ENCODE measurements at places on chromosomes 12 and 14.

GRCh38 chr12:58978717-58979116, 58.4 kb upstream of the LRIG3 start:
- no peak for DNase-seq

DNA sequence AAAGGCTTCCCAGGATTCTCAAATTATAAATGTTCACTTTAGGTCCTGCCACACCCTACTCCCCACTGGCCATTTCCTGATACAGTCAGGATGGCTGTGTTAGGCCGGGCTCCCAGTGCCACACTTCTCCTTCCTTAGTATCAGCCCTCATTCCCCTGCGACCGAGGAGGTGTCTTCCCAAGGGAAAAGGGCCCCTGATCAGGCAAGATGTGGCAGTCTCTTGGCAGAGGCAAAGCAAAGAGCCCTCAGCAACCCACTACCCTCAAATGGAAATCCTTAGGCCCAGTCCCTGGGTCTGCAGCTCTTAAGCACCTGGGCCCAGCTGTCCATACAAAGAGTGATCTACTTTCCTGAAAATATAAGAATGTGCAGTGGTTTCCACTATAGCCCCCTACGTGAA, 96.5 kb upstream of the VASH1 start:
- no peak for DNase-seq

DNA sequence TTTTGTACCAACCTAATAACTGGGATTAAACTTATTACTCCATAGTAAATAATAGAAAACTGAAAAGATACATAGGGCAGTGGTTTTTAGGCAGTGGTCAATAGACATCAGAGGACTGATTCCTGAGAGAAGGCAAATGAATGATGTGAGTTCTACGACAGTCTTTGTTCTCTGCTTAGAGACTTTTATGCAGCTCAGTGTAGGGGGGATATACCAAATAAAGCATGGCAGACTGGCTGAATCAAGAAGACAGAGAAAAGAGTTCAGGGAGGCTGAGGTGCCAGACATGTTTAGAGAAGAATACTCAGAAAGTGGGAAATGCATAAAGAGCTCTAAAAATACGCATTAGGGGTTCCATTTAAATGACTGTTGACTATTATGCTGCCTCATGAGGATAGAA, 320.8 kb upstream of the FAR2 start:
- DNase-seq, result no peak

DNA sequence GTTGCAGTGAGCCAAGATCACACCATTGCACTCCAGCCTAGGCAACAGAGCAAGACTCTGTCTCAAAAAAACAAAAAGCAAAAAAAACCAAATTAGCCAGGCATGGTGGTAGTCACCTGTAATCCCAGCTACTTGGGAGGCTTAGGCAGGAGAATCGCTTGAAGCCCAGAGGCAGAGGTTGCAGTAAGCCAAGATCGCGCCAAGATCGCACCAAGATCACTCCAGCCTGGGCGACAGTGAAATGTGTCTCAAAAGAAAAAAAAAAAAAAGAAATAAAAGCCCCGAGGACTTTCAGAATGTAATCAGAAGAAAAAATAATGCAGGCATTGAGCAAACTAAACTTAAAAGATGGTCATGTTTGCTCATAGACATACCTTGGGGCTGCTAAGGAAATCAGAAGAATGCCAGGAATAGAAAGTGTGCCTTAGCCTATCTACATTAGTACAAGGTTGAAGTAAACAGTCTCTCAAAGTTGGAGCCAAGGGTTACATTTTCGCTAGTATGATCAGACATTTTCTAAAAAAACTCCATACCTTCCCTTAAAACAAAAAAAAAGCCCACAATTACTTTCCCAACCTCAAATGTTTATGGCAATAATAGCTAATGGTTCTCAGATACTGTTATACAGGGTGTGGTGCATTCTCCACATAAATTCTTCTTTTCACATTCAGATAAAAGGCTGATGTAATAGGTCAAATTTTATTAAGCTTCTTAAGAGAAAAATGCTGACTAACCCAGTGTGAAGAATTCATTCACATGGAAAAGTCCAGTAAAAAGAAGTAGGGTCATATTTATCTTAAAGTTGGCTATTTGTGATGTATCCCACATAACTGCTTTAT, 15.8 kb downstream of the DTD2 start:
- no peak for DNase-seq

DNA sequence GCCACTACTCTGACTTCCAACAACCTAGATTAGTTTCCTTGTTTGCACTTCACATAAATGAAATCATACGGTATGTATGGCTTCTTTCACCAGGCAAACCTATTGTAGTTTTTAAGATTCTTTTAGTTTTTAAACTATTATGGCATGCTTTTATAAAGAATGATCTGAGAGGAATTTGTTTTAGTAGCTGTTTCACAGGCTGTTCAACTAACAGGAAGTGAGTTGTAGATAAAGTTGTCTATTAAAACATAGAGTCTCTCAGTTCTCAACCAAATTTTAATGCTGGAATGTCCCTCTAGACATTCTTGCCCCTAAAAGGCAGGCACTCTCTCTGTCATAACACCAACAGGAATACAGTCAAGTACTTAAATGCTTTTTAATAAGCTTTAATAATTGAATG, 102.7 kb upstream of the DACT1 start:
- no peak for DNase-seq

DNA sequence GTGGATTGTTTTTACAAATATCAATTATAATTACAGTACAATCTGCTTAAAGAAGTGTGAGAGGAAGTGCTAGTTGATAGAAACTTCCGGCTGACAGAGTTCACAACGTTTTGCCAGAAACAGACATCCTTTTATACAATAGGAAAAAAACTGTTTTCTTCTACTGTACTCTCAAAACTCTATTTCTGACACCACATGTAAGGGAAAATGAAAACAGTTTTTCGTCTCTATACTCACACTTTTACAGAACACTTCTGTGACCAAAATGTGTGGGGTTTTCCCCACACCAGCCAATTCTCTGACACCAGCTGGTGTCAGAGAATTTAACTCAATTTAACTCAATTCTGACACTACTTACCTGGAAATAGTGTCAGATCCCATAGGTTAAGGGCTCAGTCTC, 24.2 kb upstream of the HIF1A start:
- no peak for DNase-seq

DNA sequence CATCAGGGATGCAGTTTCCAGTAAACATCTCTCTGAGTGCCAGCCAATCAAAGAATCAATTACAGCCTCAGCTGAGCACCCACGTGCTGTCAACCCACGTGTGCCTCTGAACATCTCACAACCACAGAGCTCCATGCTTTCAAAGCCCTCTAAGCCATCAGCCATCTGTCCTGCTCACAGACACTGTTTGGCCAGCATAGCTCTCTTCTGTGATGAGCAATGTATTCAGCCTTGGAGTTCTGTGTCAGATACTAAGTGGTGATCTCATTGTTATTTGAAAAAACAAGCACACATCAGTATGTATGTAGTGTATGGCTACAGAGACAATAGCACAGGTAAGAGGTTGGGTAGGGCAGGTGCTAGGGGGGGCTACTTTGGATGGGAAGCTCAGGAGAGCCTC, 94.3 kb downstream of the RGS6 start:
- DNase-seq, result no peak

- no peak for DNase-seq
Measured at GRCh38 chr12:59651229-59651920, 55.5 kb downstream of the SLC16A7 start.

DNA sequence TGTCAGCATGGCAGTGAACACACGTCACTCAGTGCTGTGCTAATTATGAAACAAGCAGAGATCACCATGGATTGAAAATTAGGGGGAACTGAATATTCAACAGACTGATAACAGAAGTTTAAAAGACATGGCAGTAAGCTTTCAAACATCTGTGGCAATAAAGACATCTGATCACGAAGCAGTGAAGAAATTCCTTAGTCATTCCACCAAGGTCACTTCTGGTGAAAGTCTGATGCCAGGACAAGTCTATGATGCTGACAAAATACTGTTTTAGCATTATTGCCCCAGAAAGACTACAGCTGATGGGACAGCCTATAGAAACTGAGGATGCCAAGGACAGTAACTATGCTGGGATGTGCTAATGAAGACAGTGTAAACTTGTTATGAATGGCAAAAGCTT, 126.9 kb upstream of the RBM19 start:
- no peak for DNase-seq

DNA sequence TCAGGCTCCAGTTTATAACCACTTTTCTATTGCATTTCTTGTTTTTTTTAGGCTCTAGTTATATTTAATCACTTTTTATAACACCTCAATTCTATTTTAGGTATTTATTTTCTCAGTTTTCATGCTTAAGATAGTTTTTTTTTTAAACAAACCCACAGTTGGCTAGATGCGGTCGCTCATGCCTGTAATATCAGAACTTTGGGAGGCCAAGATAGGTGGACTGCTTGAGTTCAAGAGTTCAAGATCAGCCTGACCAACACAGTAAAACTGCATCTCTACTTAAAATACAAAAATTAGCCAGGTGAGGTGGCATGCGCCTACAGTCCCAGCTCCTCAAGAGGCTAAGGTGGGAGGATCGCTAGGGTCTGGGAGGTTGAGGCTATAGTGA, 93.0 kb downstream of the PPP1R12A start:
- DNase-seq, result no peak

Measured in Kasumi-1 (cell line).